ENCODE measurements at places on chromosomes 11 and 22.

GRCh38 chr22:31313366-31314147 lies 21.3 kb upstream of the PIK3IP1 start:
- peak; percentile 55 for DNase-seq

- DNase-seq = peak; percentile 57
These were observed 2.9 kb downstream of the BCR start for GRCh38 chr22:23183061-23183698.

DNA sequence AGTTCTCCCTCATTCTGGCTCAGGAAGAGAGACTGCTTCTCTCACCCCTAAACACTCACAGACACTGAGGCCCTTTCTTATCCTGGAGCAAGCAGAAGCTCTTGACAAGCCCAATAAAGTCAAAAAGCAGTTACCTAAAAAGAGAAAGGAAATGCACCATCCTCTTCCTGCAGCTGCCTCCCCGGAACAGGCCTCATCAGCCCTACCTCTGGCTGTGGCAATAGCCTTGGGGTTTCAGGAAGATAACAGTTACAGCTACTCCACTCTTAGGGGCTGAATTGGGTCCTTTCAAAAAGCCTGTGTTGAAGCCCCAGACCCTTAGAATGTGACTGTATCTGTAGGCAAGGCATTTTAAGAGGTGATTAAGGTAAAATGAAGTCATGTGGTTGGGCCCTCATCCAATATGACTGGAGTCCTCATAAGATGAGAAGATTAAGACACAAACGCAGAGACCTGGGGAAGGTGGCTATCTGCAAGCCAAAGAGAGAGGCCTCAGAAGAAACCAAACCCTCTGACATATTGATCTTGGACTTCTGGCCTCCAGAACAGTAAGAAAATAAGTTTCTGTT lies 3.5 kb upstream of the LGALS12 start:
- no peak for DNase-seq

DNA sequence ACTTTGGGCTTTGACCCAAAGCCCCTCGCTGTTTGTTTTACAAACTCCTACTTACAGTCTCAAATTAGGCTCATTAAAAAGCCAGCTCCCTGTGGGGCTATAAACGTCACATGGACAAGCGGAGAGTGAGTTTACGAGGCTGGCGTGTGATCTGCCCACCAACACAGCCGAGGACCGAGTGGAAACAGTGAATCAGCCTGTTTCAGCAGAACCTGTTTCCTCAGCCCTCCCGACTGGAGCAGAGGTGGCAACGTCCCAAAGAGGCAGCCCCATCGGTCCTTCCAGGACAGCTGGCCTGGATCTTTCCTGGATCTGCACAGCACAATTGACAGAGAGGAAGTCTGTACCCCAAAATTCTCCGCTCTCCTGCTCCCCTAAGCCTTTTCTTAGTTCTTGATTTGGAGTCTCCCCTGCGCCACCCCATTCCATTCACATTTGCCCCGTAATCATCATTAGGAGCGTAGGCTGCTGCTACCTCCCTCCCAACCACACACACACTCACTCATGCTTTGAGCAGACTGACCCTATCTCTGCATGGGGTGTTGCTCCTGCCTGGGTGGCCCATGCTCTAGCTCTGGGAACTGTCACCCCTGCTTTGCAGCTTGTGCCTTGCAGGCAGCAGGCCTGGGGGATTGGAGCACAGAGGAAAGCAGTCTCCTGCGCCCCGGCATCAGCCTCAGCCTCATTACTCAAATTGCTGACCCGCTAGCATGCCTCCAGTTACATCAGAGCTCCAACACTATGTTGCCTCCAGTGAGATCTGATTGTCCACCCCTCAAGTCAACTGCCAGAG lies 117.8 kb downstream of the NAT10 start:
- DNase-seq = peak; percentile 57

DNA sequence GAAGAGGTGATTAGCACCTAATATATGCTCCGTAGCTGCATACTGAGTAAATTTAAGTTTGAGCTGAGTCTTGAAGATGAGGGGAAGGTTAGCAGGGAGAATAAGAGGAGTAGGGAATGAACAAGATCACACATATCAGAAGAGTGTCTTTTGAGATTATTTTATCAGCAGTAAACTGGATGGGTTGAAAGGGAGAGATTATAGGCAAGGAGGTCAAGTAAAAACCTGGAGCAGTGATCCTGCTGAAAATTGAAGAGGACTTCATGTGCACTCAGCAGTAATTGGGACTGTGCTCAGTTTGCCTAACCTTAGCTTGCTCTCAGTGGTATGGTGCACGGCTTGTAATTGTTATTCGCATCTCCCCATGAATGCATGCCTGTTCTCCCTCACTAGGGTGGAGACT lies 79.5 kb upstream of the PICALM start:
- DNase-seq = no peak

- DNase-seq = no peak
These were observed 99.2 kb upstream of the RASSF10 start for GRCh38 chr11:12909879-12910278.

DNA sequence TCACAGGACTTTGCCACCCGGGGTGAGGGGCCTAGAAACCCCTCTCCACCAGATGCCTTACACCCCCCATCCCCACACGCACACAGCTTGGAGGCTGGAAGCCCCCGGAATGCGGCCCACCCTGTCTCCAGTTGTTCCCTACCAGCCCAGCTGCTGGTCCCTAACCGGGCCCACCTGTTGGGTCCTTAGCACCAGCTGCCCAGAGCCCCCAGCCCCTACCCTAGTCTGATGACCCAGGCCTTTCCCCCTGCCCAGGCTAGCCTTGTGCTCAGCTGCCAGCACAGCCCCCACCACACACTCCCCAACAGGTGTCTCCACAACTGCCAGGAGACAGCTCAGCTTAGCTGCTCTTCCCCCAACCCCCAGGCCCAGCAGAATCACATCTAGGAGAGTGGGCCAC lies 67.1 kb downstream of the CDKN1C start:
- no peak for DNase-seq

DNA sequence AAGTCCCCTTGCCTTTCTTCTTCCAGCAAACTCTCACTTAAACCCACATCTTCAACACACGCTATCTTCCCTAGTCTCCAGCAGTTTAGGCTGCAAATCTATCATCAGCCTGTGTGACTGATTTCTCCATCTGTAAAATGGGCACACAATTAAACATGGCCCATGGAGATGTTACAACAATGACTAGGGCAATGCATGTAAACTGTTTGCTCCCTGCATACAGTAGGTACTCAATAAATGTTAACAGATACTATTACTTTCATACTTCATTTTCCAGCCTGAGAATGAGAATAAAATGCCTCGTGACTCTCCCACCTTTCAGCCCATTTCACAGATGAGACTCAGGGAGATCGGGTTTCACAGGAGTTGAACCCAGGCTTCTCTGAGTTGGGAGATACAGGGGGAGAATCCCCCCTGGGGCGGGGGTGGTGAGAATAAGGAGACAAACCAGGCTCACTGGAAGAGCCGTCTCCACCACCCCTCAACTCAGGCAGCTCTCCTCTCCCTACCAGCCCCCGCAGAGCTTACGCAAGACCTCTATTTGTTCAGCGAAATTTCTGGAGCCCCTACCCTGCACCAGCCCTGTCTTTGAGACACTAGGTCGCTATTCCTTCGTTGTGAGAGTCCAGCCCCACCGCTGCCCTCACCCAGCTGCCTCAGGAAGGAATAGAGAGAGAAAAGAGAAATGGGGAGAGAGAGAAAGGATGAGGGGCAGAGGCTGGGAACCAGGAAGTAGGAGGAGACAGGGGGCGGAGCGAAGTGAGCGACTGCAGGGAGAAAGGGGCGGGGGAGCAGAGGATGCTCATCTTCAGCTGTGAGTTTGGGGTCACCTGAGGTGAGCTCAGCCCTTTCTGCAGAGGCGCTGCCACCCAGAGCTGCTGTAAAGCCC lies 42.1 kb upstream of the KLHL35 start:
- DNase-seq = peak; percentile 76

- no peak for DNase-seq
These were observed 800 bp downstream of the KCTD21 start for GRCh38 chr11:78187366-78188285.

- no peak for DNase-seq
These were observed 822 bp upstream of the COMT start for GRCh38 chr22:19940536-19941364.

DNA sequence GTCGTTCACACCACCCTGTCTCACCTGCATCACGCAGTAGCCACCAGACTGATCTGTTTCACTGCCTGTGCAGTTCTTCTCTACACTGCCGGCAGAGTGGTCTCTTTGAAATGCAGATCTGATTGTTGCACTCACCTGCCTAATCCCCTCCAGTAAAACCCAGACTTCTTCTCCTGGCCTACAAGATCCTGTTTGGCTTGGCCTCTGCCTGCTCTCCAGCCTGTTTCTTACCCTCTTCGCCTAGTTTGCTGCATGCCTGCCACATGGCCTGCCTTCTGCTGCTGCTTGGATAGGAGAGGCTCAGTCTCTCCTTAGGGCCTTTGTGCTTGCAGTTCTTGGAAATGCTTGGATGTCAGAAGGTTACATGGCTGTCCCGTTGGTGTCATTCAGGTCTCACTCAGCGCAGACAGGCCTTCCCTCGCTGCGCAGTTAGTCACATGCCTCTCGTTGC lies 42.0 kb downstream of the PACS1 start:
- DNase-seq = peak; percentile 26

DNA sequence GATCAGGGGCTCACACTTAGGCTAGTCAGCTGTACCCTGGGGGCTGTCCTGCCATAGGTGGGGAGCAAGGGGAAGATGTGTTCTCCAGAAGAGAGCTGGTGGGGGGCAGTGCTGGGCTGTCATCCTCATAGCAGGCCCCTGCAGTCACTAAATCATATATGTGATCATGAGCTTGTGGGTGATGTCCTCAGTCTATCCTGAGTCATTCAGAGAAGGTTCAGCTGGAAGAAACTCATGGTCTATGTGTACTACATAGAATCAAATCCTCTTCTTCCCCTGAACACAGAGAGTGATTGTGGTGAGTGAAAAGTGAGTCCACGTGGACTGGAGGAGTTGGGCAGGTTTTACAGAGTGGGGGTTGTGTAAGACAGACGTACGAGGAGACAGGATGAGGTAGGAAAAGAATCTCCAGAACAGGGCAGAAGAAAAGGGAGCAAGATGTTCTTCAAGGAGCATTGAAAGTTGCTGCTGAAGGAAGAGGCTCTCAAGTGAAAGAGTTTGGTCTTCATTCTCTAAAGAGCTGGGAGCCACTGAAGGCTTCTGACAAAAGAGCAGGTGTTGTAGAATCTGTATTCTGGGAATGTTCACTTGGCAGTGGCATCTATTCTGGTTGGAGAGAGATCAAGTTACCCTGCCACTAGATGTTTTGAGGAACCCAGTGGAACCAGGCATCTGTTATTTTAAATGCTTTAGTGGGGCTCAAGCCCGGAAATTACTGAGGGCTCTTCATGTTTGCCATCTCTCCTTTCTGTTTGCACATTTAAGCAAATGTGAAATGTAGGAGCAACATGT lies 68.9 kb downstream of the C22orf31 start:
- no peak for DNase-seq

GRCh38 chr11:20876738-20877137 lies 207.4 kb downstream of the NELL1 start:
- no peak for DNase-seq

GRCh38 chr11:47136327-47136726 lies 40.4 kb downstream of the ARFGAP2 start:
- no peak for DNase-seq
